ENCODE measurements at places on chromosomes 3 and 15.

GRCh38 chr3:53051929-53052328, 6.1 kb upstream of the SFMBT1 start:
- DNase-seq = no peak

GRCh38 chr15:56468401-56468800, 3.5 kb upstream of the MNS1 start:
- no peak for DNase-seq

DNA sequence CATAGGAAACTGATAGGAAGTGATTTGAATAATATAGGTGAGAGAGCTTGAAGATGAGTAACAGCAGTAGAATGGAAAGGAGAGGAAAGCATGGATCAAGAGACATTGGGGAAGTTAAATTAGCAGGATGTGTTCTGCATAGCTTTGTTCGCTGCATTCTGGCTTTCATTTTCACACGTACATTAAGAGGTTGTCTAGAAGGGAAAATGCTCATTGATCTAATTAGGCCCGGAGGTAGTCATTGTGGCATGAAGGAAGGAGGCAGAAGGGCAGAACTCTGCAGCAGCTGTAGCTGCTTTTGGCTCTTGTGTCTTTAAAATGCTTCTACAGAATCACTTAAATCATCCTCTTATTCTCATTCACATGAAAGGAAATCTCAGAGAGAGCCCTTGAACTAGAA, 40.3 kb downstream of the KCNAB1 start:
- no peak for DNase-seq

- no peak for DNase-seq
These were observed at the start of gene CAPN7 for GRCh38 chr3:15205934-15206661. Gene CAPN7, plus strand, starts transcription at chr3:15206246. Its CDS starts 250 bp downstream, at chr3:15206496.

GRCh38 chr3:186965141-186965879, 35.0 kb downstream of the ST6GAL1 start:
- no peak for DNase-seq

DNA sequence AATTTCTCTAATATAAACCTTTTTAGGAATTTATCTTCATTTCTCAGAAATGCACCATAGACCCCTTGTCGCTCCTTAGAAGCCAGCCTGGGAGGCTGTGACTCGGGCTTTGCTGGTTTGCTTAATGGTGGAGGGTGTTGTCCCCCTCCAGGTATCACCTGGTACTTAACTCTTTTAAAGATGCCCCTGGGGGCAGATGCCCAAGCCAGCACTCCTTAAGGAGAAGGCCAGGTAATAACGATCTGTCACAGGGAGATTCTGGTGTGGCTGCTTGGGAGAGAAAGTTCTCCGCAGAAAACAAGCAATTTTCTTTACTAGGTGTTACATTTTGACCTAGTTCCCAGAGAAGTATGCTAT, 22.3 kb downstream of the EHD4 start:
- no peak for DNase-seq

- no peak for DNase-seq
These were observed 153.5 kb downstream of the SV2B start for GRCh38 chr15:91253605-91254004.

DNA sequence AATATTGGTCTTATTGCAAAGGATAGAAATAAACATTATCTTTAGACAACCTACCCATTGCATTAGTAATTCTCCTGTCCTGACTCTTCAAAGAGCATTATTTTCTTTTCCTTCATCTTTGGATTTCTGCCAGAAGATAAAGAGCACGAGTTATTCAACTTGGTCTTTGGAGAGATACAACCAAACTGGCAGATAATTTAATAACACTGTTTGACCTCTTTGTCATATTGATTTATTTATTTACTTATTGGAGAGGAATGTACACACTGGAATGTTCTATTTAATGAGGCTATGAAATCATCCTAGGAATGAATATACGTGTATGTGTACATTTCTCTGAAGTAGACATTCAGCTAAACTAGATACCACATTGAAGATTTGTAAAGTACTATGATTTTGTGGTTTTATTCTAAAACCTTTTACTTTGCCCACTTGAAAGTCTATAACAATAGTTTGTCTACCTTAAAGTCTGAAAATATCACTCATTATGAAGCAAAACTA, 462.1 kb downstream of the C3orf38 start:
- DNase-seq = peak; percentile 15

DNA sequence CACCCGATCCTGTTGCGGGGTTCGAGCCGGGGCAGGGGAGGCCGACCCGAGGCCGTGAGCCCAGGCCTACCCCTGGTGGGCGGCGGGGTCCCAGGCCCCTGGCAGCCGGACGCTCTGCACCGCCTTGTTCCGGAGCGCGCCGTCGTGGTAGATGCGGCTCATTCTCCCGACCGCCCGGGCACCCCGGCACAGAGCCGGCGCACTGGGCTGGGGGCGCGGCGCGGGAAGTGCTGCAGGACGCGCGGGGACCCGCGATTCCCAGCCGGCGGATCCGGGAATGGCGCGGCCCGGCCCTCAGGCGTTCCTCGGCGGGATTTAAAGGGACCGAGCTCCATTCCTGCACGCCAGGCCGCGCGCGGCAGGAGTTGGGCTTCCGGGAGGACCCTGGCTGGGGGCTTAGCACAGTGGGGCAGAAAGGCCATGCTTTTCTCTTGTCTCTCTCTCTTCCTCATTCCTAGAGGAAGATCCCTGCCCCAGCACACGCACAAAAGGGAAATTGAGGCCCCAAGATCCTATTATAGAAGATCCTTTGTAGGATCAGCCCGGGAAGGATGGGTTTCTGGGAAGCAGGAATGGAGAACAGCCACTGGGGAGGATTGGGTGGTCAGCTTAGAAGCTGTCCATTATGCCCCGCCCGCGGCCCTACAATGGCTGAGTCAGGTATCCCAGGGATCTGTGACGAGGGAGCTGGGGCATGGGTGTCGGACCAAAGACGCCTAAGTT, at the start of gene ARPIN:
TSS of gene ARPIN (minus strand) at position 279 of the 723 bp plus-strand sequence. CDS start at position 162, 117 bp downstream.
- peak; percentile 6 for DNase-seq

DNA sequence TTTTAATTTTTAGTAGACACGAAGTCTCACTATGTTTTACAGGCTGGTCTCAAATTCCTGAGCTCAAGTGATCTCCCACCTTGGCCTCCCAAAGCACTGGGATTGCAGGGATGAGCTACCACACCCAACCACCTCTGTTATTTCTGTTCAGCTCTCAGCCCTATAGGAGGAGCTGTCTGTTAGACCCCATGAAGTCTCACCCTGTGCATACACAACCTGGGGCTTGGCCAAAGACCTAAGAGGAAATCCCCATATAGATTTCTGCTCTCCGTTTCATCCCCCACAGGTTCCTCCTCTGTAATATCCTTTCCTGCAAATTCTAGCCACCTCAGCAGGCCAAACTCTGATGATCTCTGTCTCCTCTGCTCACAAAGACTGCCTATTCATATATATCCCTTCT, 56.6 kb upstream of the CTDSPL2 start:
- no peak for DNase-seq

DNA sequence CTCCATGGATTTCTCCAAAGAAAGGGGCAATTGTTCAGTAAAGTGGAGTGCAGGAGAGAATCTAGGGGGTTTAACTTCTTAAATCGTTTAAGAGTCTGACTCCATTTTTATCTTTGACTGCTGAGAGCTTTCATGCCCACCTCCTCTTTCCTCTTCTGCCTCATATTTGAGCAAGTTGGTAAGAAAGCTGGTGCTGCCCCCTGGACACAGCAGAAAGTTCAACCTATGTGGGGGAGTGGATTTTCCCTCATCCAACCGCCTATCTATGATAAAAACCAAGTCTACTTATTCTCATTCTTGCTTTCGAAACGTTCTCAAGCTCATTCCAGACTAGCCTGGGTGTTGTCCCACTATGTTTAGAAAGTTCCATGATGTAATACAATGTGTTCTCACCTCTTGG, 26.0 kb downstream of the HHLA2 start:
- no peak for DNase-seq

GRCh38 chr3:41125258-41125657, 74.0 kb upstream of the CTNNB1 start:
- DNase-seq = no peak

DNA sequence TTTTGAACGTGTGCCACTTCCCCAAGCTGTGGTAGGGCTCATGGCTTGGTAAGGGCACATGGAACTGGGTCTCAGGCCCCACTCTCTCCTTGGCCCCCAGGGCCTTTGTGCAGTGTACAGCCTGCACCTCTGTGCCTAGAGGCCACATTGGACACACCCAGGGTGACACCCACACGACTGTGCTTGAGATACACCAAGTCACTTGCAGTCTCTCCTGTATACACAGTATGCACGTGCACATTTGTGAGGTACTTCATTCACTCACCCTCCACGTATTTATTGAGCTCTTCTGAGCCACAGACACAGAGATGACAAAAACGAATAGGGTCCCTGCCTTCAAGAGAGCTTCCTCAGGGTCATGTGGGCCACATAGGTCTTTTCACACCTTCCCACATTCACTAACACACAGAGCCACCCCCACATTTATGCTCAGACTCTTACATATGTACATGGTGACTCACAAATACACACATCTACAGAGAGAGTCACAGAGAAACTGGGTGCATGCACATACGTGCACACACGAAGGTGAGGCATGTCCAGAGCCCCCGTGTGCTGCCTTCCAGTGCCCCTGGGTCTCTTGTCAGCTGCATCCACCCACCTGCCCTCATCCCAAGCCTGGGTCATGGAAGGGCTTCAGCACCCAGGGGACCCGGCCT, 9.8 kb upstream of the TMEM115 start:
- DNase-seq = no peak

- DNase-seq = no peak
These were observed 317.7 kb upstream of the DPH6 start for GRCh38 chr15:35863655-35864054.

DNA sequence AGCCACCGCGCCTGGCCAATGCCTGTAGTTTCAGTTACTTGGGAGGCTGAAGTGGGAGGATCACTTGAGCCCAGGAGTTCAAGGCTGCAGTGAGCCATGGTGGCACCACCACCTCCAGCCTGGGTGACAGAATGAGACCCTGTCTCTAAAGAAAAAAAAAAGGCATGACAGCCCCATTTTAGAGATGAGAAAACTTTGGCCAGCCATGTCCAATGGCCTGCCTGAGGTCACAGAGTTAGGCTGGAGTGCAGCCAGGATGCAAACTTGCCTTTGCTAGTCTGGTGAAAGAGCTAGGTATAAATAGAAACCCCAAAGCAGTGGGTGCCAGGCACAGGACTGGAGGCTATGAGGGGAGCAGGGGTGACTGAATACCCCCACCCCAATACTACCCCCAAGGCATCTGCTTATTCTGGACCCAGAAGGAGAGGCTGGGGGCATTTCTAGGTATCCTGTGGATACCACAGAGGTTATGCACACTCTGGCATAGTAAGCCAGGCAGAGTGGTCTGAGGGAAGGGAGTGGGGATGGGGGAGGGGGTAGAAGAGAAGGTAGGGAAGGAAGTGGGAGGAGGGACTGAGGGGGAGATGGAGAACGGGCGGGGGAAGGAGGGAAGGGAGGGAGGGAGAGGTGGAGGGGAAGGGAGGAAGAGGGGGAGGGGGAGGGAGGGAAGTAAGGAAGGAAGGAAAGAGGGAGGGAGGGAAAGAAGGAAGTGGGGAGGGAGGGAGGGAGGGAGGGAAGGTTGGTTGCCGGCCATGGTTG, 16.2 kb upstream of the C15orf39 start:
- no peak for DNase-seq

GRCh38 chr3:194654443-194654842, 17.5 kb downstream of the LSG1 start:
- no peak for DNase-seq

DNA sequence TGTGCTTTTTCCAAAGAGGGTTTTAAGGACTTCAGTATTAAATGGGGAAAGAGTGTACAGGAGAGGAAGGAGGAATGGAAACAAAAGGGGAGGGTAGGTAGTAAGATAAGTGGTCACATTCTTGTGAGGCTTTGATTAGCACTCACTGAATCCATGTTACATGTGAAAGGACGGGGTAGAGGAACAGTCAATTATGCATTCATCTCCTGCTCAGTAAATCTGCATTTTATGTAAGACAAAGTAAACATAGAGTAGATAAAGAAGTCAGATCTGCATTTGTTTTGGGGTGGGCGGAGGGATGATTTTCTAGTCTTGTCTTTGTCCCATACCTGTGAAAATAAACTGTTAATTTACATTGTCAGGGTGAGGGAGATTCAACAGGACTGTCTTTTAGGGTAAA, 50.8 kb downstream of the SACM1L start:
- DNase-seq = no peak

GRCh38 chr15:50797926-50798325, 32.4 kb upstream of the SPPL2A start:
- no peak for DNase-seq

DNA sequence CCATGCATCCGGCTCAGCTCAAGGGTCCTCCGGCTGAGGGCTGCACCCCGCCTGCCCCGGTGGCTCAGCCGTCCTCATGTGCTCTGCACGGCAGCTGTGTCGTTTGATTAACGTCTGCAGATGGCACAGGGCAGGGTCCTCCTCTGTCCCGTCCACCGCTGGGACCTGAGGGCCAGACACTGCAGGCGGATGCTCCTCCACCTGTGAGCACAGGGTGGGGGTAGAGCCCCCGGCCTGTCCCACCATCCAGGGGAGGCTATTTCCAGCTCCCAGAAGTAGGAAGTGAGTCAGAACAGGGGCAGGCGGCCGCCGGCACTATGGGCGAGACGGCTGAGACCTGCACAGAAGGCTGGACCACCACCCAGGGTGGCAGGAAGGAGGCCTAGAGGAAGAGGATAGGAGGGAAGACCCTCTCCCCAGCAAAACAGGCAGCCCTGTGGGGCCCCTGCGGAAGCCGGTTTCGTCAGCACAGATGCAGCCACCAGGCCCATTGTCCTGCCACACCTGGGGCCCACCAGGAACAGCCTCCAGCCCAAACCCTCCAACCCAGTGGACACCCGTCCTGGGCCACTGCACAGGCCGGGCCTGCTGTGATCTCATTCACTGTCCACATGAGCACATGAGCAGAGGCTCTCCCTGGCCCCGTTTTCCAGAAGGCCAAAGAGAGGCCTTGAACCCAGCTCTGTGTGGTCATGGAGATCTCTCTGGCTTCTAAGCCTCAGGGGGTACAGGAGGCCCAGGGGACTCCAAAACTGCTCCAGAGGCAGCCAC, 12.6 kb upstream of the PLXND1 start:
- no peak for DNase-seq

- DNase-seq = no peak
These were observed 64.3 kb upstream of the LRRC3B start for GRCh38 chr3:26558257-26558656.

- DNase-seq = no peak
These were observed 14.9 kb downstream of the ATP11B start for GRCh38 chr3:182808041-182808770.

DNA sequence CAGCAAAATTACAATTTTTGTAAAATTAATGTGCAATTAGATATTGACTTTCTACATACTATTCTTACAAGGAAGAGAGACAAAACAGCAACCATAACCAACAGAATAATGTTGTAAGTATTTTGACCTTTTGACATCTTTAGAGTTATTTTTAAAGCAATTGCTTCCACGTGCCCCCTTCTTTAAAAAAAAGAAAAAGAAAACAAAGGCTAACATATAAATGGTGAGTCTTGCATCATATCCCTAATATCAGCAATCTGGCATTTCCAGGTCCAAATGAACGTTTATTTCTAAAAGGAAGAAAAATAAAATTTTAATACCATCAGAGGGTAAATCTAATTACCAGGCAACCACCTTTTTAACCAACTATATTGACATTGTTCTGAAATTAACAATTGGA, 19.3 kb upstream of the STRIT1 start:
- no peak for DNase-seq

- no peak for DNase-seq
These were observed at the start of gene GNAT1 for GRCh38 chr3:50190936-50191660. Gene GNAT1, plus strand, starts transcription at chr3:50191610. Its CDS starts 116 bp downstream, at chr3:50191726.

GRCh38 chr3:39221141-39221530, 28.7 kb upstream of the XIRP1 start:
- no peak for DNase-seq

GRCh38 chr15:63600001-63600615, 2.9 kb downstream of the FBXL22 start:
- DNase-seq = no peak

Data from NCI-H748 treated with DMSO at 0.1 percent for 48 hours (cell line).